ENCODE measurements at places on chromosomes 4 and X. TPM values are rescaled to one million over a fixed set of nuclear protein-coding genes. Genes with fewer than 3 reads are reported as not detected.

Gene CABS1
- not detected for total RNA-seq

Gene SHOX
- total RNA-seq = not detected

Gene BRCC3
- 9.5 TPM for total RNA-seq

Gene RNF128
- 39.3 TPM for total RNA-seq

Gene NPY2R
- not detected for total RNA-seq

Gene GPR50
- not detected for total RNA-seq

Gene IGSF1
- total RNA-seq = 0.40 TPM

Gene SETD7
- 47.0 TPM for total RNA-seq

Gene MAGEB17
- not detected for total RNA-seq

Gene HSFX1
- total RNA-seq = 0.78 TPM

Gene PHKA1
- 1.8 TPM for total RNA-seq

Gene FAAH2
- total RNA-seq = 9.4 TPM

Gene WAS
- total RNA-seq = 3.2 TPM

Gene GAGE1
- not detected for total RNA-seq

Gene PDZD4
- 0.91 TPM for total RNA-seq

Gene RTL9
- 0.08 TPM for total RNA-seq

Gene DACH2
- not detected for total RNA-seq

Gene ZNF518B
- 3.2 TPM for total RNA-seq

Gene SLITRK4
- not detected for total RNA-seq

Gene FRMPD3
- total RNA-seq = not detected

Gene PPA2
- total RNA-seq = 58.5 TPM

Gene DCTD
- total RNA-seq = 56.9 TPM

Gene ZCCHC18
- total RNA-seq = not detected

Gene GPAT3
- total RNA-seq = 9.0 TPM

Gene ZDHHC15
- total RNA-seq = 0.13 TPM

Gene BMPR1B
- 0.93 TPM for total RNA-seq

Gene KLHL8
- 8.4 TPM for total RNA-seq

Gene TMEM175
- total RNA-seq = 39.2 TPM

Gene SLC4A4
- total RNA-seq = 24.6 TPM

Gene DNASE1L1
- 14.9 TPM for total RNA-seq

Gene CD38
- 4.6 TPM for total RNA-seq
